ENCODE measurements at places on chromosomes 2 and 18.

DNA sequence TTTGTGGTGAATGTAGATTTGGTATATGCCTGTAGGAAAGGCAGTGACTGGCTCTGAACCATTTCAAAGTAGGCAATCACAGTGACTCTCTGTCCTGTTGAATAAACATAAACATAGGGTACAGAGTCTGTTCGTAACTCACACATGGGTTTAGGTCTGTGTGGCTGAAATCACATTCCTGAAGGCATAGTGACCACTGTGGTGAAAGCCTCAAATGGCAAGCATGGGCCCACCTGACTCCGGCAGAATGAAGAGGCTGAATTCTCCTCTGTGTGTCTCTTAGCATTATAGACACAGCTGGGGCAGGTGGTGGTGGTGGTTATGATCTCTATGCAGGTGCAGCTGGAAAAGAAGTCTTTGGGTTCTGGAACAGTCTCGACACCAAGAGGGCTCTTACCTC lies 61.2 kb downstream of the ITGA6 start:
- no peak for DNase-seq

GRCh38 chr2:47725808-47726207 lies 57.1 kb upstream of the MSH6 start:
- DNase-seq, result no peak

- DNase-seq, result peak; percentile 71
Observed at GRCh38 chr18:34158881-34159690, 65.6 kb downstream of the NOL4 start.

DNA sequence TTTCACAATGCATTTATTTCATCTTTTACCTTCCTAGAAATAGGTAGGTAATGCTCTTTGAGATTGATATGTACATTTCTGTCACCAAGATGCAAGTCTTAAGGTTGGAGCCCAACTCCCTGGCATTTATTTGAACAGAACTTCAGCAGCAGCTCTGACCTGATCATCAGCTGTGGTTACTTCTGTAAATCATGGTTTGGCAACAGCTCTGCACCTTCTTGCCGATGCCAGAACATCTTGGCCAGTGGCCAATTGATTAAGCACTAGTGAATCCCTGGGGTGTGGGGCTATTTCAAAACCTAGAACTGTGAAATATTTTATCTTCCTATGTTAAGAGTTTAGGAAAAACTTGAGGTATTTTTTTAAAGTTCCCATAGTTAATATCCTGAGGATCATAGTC lies 124.8 kb upstream of the NYAP2 start:
- DNase-seq, result no peak

DNA sequence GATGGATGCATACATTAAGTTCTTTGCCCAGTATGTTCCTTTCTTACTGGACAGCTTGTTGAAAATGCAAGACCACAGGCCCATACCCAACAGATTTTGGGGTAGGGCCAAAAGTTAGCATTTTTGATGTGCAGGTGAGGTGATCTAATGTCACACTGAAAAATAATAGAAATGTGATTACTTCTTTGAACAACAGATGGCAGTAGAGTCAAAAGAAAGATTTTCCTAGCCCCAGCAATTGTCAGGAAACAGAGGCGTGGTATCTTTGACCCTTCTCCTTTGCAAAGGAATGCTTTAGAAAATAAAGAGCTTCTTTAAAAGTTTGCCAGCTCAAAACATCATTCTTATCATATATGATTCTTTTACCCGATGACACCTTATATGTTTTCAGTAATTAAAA lies 343.6 kb upstream of the SYT4 start:
- peak; percentile 43 for DNase-seq

DNA sequence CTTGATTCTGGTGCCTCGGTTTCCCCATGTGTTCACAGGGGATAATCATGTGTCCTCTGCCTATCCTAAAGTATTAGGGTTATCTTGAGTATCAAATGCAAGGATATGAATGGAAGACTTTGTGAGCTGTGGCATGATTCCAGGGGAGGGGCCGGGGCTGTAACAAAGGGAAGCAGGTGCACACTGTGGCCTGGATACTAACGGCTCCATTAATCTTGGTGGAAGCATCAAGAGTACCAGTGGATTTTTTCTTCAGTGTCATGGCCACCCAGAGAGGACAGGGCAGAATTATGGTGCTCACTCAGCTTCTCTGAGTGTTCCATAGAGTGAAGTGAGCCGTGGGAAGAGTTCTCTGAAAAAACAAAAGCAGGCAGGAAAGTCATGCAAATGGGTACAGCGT lies 320.1 kb downstream of the ALK start:
- DNase-seq, result no peak

GRCh38 chr18:61803393-61803792 lies 89.4 kb downstream of the RNF152 start:
- no peak for DNase-seq

DNA sequence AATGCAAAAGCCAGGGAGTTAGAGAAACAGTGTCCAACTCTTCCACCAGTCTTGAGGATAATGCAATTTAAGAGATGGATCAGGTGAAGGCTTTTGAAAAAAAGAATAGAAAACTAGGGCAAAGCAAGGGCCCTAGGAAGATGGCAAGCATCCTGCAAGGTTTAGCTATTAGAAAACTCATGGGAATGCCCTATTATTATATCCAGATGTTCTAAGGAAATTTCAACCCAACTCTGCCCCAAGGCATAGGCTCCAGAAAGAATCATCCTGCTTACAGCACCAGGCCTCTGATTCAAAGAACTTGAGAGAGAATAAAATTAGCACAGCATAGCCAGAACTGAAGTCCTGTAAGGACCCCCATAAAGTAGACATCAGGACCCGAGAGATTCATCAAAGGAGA lies 68.1 kb downstream of the EN1 start:
- DNase-seq, result no peak

GRCh38 chr2:179226203-179226960 lies 38.2 kb downstream of the SESTD1 start:
- DNase-seq, result peak; percentile 74

DNA sequence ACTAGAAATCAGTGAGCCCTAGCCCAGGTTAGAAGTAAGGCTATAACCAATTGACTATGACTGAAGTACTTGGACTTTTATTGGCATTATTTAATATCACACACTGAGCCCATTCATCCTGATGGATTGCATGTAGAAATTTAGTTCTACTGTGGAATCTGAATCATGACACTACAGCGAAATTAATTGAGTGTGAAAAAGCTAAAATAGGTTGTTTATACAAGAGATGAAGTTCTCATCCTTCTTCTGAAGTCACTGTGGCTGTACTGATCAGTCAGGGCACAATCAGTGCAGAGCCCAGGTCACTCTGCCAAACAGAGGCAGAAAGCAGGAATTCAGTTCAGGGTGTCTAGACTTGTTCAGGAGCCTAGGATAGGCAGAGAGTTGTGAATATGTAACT lies 158.9 kb downstream of the BABAM2 start:
- no peak for DNase-seq

DNA sequence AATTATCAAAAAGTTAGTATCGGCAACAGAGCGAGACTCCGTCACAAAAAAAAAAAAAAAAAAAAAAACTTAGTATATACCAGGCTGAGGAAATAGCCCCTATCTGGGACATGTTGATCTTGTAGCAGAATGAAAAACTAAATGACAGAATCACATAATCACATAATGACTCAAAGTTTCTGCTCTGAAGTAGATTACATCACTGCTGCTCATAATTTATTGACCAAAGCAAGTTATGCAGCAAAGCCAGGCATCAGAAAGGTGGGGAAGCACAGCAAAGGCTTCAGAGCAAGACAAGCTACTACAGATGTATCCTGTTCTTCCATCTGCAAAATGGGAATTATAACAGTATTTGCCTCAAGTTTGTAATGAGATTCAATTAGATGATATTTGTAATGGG lies 68.1 kb downstream of the BOD1L2 start:
- DNase-seq, result no peak

- DNase-seq, result no peak
Observed at GRCh38 chr18:71873695-71874094, 670.4 kb downstream of the CBLN2 start.

- DNase-seq, result no peak
Observed at GRCh38 chr2:219205165-219205538, 1.4 kb upstream of the ZFAND2B start.

GRCh38 chr2:18001671-18002070 lies 123.2 kb downstream of the KCNS3 start:
- no peak for DNase-seq

All from pons (tissue), 1 donor.